ENCODE measurements at places on chromosomes 6 and 20. TPM values are rescaled to one million over a fixed set of nuclear protein-coding genes. Genes with fewer than 3 reads are reported as not detected.

The SAMD3 gene
- total RNA-seq, result not detected

The RFX6 gene
- total RNA-seq, result 0.74 TPM

GRCh38 chr6:41504466-41505121 is 41.6 kb upstream of the FOXP4 start:
- no peak for DNase-seq

- DNase-seq, result no peak
These were observed 155.9 kb downstream of the NFATC2 start for GRCh38 chr20:51386586-51386985.

GRCh38 chr20:64057628-64058498 is 5.1 kb upstream of the TCEA2 start:
- peak; percentile 53 for DNase-seq

DNA sequence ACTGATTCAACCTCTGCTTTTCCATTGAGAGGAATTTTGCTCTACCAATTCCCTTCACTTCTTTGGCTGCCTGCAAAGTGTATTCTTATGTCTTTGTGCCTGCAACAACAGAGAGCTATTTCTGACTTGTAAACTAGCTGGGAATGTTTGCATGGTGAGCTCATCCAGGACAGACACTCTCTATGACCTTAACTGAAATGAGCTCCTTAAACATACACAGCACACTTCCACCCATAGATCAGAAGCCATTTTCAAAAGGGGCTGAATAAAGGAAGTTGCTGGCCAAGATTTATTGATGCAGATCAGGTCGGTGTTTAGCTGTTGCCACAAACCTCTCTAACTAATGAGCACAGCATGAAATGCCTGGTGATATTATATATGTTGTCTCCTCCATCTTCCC is 377.7 kb downstream of the BTBD9 start:
- no peak for DNase-seq

- DNase-seq, result no peak
These were observed 21.0 kb upstream of the MYT1 start for GRCh38 chr20:64143018-64143801.

- DNase-seq, result no peak
These were observed 26.2 kb upstream of the CMTR1 start for GRCh38 chr6:37406726-37407341.

DNA sequence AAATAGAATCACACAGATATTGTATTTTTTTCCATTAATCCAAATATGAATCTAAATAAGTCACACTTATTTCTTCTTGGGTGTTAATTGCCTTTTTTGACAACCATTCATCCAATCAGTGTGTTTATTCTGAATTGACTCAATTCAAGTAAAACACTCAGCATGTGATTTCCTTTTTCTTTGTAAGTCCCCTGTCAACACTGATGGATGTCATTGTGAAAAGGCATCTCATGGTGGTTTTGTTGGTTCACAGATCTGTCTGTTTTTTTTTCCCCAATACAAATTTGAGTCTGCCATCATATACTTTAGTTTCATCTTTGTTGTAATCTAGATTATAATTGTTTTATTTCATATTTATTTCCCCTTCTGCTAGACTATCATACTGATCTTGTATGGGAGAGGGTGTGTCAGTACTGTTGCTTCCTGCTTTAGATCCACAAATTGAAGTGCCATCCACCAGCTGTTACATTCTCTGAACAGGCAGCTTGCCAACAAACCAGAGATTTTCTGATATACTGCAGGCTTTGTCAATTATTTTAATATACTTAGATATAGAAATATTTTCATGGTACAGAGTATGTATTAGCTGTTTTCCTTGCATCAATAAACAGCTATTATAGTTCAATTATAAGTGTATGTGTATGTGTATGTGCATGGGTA is 64.2 kb upstream of the FLRT3 start:
- DNase-seq, result no peak

The EYA2 gene
- total RNA-seq, result 31.0 TPM

The CGA gene
- total RNA-seq, result 2.2 TPM

The PAK5 gene
- 1.9 TPM for total RNA-seq

The DACT2 gene
- 22.1 TPM for total RNA-seq

DNA sequence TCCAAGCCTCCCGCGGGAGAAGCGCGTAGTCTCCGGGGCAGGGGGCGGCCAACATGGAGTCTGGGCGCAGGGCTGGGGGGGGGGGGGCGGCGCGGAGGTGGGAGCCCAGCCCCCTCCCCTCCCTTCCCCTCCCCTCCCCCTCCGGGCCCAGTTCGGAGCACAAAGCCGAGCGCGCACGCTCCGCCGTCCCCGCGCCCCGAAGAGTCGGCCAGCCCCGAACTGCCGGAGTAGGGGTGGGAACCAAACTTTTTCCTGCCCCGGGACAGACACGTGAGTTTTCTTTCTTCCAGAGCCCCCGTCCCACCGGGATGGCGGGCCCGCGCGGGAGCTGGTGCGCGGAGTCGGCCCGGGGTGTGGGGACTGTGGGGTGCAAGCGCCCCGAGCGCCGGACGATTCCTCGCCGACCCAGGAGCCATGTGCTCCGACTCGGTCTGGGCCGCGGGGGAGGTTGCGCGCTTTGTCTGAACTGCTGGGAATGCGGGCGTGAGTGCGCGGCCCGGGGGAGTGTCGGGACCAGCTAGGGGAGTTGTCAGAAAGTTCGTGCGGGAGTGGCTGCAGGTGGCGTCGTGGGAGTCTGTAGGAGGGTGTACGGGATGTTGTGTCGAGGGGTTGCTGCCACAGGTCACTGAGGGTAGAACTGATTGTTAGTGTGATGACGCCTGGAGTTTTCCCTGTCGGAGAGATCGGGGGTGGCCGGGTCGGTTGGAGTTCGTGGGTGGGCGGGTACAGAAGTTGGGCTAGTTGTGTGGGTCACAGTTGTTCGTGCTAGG is 1.2 kb downstream of the TGIF2 start:
- peak; percentile 20 for DNase-seq

The KIAA1755 gene
- total RNA-seq, result 5.0 TPM

The BPIFB1 gene
- total RNA-seq, result 2.1 TPM

GRCh38 chr6:89471287-89471867 is 38.4 kb downstream of the ANKRD6 start:
- no peak for DNase-seq

The MUCL3 gene
- not detected for total RNA-seq

DNA sequence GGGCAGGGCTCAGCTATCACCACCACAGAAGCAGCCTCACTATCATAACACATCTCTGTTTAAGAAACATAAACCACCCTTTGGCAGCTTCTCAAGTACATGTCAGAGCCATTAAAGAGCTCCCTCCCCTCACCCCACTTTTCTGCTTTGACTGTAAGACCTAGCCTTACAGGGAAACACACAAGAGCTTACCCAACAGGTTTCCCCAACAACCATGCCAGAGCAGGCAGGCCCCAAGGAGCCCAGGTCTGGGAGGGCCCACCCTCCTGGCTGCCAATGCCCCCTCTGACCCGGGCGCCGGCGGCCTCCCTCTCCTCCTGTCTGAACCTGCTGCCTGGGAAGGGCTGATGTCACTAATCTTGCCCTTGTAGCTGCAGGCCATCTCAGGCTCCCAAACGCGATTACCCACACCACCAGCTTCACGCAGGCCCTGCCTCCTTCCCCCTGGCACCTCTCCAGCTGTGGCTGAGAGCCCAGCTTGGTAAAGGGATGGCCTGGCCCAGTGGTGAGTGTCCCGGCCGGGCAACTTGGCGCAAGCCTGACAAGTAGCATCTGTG is 402.0 kb downstream of the MAFB start:
- DNase-seq, result peak; percentile 96

- no peak for DNase-seq
These were observed 122.7 kb downstream of the SNX5 start for GRCh38 chr20:17845701-17846475.

- DNase-seq, result no peak
These were observed 251.2 kb downstream of the GJA1 start for GRCh38 chr6:121686611-121687023.

The SAMD5 gene
- 17.0 TPM for total RNA-seq

The BMP7 gene
- 16.8 TPM for total RNA-seq

DNA sequence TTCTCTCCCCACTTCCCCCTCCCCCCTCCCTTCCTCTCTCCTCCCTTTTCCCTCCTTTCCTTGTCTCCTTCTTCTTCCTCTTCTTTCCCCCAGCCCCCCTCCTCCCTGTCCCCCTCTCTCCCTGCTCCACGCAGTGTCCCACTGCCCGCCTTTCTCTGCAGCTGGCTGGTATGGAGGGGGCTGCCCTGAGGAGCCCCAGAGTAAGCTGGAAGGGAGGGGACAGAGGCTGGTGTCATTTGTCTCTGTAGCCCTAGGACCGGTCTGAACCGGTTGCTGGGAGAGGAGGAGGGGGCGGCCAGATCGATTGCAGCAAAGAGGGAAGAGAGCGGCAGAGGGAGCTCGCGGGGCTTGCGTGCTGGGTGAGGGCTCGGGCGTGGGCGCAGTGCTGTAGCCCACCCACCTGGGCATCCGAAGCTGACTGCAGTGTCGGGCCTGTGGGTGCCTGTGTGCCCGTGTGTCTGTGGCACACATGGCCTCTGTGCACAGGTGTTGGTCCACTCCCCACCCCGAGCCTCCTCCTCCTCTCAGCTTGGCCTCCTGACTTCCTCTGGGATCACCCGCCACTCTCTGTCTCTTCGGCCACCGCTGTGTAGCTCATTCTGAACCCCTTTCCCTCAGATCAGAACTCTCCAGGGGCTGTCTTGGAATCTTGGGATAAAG is 50.6 kb downstream of the SRC start:
- no peak for DNase-seq

The CLPSL1 gene
- not detected for total RNA-seq

GRCh38 chr6:115514656-115515055 is 546.0 kb downstream of the FRK start:
- DNase-seq, result no peak
